ENCODE measurements at places on chromosomes 6 and 20. TPM values are rescaled to one million over a fixed set of nuclear protein-coding genes. Genes with fewer than 3 reads are reported as not detected.

GRCh38 chr6:103680116-103680515 lies 1179.6 kb downstream of the HACE1 start:
- no peak for DNase-seq

- DNase-seq, result no peak
Measured at GRCh38 chr20:2874456-2874855, 1.2 kb downstream of the PTPRA start.

GRCh38 chr20:20668639-20669038 lies 43.8 kb downstream of the RALGAPA2 start:
- no peak for DNase-seq

- DNase-seq, result no peak
Measured at GRCh38 chr20:37359836-37360235, 13.9 kb downstream of the SRC start.

- DNase-seq, result no peak
Measured at GRCh38 chr6:123039431-123039830, 43.4 kb downstream of the CLVS2 start.

The RAB44 gene
- total RNA-seq, result not detected

The PLN gene
- total RNA-seq, result not detected

The HLA-DMB gene
- 32.4 TPM for total RNA-seq

GRCh38 chr6:84525907-84526306 lies 238.5 kb downstream of the TBX18 start:
- DNase-seq, result no peak

DNA sequence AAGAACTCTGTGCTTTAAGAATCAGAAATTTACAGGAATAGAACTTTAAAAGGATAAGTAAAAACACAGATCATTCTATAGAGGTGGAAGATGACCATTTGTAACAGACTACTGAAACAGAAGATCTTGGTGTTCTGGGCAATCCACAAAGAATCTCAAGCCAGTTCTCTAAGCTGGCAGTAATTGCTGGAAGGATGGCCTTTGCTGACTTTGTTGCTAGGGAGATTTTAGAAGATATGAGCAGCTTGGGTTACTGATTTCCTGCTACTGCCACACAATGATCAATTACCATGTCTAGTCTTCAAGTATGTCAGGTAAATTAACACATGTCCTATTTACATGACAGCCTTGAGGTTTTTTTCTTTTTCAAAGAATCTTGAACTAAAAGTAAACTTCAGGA lies 31.1 kb downstream of the SNAP91 start:
- DNase-seq, result no peak

DNA sequence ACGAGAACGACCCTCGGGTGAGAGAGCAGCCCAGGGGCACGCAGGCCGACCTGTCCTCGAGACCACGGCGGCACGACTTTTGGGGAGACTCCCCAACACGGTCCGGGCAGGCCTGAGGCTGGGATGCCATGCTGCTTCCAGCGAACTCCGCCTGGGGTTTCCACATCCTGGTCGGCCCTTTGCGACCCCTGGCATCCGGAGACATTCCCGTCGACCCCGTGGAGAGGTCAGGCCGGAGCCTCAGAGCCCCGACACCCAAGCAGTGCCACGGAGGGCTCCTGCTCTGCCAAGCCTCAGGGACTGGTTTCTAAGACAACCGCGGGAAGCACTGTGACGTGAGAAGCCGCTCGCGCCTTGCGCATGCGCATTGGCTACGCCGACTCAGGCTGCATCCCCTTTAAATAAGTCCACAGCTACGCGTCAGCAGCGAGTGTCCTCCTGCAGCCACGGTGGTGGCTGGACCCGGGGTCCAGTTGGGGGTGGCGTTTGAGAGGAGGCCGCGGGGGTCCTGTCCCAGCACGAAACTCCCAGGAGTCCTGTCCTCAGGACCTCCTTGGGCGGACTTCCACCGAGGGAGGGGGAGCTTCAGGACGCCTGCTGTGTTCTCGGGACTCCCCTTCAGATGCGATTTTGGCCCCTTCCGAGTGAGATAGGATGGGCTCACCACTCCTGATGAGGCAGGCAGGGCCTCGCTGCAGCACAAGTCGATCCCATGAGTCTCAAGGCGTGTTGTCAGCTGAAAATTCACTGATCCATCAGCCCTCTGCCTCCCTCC lies 1089.3 kb upstream of the DEFB115 start:
- no peak for DNase-seq

The OPN5 gene
- total RNA-seq, result not detected

DNA sequence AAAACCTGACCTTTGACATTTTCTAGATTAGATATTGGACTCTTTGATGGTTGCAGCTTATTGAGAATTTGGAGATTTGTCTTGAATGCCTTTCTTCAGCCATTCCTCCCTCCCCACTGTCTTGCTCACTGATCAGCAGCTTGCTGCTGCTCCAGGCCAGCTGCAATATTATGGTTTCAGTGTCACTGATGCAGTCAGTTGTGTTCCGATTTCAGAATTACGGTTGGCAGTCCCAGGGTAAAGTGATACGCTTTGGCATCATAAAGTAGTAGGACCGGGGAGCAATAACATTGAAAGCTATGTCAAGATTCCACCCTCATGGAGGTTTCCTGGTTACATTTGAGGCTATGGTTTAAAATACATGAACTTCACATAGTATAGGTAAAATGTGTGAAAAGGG lies 152.6 kb downstream of the BCKDHB start:
- no peak for DNase-seq

DNA sequence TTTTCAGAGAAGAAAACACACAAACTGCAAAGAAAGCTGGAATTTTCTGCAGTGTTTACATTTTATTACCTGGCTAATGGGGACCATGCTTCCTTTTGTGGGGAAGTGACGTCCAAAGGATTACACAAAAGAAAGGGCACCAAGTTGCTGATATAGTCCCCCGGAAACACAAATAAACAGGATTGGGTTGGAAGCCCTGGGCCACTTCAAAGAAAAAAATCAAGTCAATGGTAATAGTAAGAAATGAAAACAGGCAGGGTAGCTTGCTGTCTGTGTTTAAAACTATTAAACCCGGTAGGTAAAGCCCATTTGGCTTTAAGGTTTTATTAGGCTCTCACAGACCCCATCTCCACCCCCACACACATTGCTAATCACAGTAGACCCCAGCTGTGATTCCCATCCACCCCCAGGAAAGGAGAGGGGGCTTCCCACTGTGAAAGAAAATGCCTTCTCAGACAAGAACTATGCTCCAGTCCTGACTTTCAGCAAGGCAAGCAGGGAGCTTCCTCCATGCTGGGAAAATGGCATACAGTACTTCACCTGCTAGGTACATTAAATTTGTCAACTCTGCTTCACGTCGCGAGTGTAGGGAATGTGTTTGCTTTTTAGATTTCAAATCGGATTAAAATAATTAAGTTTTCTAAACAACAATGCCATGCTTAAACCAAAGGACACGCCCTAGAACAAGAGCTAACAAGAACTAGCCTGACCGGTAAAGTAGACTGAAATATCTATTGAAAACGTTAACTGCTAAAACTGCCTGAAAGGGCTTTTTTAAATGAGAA lies 1.1 kb downstream of the PERP start:
- DNase-seq, result no peak

The KIAA0408 gene
- 0.91 TPM for total RNA-seq

- DNase-seq, result no peak
Measured at GRCh38 chr20:11092151-11092550, 418.4 kb upstream of the JAG1 start.

- DNase-seq, result no peak
Measured at GRCh38 chr6:112237595-112237994, 16.8 kb downstream of the LAMA4 start.

- DNase-seq, result no peak
Measured at GRCh38 chr6:99761711-99762110, 155.1 kb downstream of the PRDM13 start.

- DNase-seq, result no peak
Measured at GRCh38 chr6:112007805-112008204, 46.1 kb upstream of the CCN6 start.

All from Calu3 (cell line).